ENCODE measurements at places on chromosomes 5 and 9. TPM values are rescaled to one million over a fixed set of nuclear protein-coding genes. Genes with fewer than 3 reads are reported as not detected.

- peak; percentile 87 for DNase-seq
- H3K4me3 ChIP-seq = no peak overlapping the region
- H3K27ac ChIP-seq = no peak overlapping the region
- peaks cover 42% of the 10 kb centered on the region for H3K4me1 ChIP-seq
These were observed 3.6 kb downstream of the SIGMAR1 start for GRCh38 chr9:34633851-34634550.

TLX3 gene
- not detected for total RNA-seq

DNA sequence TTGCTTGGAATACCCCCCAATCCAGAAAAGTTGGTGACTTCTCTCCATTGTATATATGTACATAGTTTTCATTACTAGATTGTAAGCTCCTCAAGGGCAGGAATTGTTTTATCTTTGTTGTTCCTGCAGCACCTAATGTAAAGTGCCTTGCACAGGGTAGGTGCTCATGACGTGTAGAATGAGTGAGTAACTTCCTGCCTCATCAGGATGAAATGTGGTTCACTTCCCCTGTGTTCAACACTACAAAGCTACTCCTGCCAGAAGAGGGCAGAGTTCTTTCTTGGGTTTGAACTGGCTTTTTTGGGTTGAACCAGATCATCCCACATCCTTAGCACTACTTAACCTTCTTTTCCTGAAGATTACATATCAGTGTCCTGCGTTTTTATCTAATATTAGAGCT, 23.9 kb downstream of the GTF3C4 start:
- no peaks in the 10 kb centered on the region for H3K4me1 ChIP-seq
- H3K36me3 ChIP-seq = peaks cover 34% of the 10 kb centered on the region
- H3K4me3 ChIP-seq = no peak overlapping the region
- peak; percentile 18 for DNase-seq
- H3K27ac ChIP-seq = no peak overlapping the region
- peaks cover 3% of the 10 kb centered on the region for H3K27me3 ChIP-seq

WHRN gene
- total RNA-seq = 2.0 TPM

DNA sequence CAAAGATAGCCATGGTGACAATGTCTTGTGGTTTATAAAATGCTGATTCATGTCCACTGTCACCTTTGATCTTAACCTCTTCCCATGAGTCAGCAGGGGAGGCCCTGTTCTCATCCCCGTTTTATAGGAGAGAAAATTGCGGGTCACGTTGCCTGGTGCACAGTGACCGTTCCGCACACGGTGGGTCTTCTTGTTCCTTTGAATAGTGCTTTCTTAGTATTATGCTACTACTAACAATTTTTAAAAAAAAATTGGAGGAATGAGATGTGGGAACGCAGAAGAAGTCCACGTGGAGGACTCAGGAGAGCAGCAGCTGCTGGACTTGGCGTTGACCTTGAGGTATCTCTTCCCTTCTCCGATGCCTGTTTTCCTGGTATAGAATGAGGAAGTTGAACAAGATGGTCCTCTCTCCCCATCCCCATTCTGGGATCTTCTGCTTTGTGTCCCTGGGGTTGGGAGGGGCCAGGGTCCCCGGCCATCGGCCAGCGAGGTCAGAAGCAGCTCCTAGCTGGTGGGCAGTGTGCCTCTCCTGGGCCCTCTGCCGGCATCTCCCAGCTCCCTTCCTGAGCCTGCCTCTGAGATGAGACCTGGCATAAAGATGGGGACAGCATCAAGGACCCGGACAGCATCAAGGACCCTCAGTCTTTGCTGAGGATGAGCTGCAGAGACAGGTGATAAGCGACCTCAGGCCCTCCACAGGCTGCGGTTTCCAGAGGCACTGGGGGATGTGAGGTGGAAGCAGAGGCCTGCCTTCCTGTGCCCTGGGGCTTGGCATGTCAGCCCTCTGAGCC, 143.9 kb downstream of the C9orf50 start:
- no peak overlapping the region for H3K4me3 ChIP-seq
- no peaks in the 10 kb centered on the region for H3K27me3 ChIP-seq
- peaks cover under 1% of the 10 kb centered on the region for H3K4me1 ChIP-seq
- DNase-seq = no peak

GRCh38 chr5:71905834-71906711, 187.0 kb downstream of the CARTPT start:
- no peak overlapping the region for H3K27ac ChIP-seq
- no peak for DNase-seq
- no peak overlapping the region for H3K4me3 ChIP-seq
- H3K27me3 ChIP-seq = peaks cover 8% of the 10 kb centered on the region
- H3K4me1 ChIP-seq = no peaks in the 10 kb centered on the region
- H3K36me3 ChIP-seq = no peaks in the 10 kb centered on the region

DNA sequence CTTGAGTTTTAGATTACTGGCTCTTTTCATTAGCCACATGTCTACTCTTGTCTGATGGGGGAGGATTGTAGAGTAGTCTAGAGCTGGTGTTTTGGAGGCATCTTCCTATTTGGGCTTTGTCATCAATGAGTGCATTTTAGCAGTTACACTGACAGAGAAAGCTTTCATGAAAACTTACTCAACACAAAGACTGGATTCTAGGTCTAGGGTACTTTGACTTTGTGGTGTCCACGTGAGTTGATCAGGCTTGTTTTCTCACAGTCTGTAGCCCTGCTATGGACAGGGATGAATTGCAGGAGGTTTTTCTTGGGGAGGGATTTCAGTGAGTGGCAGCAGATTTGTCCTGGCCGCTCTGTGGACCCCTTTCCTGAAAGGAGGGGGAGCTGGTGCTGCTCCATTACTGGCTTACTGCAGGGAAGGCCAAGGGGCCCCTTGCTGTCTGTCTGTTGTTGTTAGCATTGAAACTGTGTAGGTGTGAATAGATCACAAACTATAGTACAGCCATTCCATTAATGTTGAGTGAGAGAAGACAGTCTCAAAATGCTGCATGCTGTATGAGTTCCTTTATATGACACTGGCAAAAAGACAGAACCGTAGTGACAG, 6.6 kb downstream of the TRIO start:
- no peak for DNase-seq
- peaks cover 2% of the 10 kb centered on the region for H3K4me1 ChIP-seq
- H3K27me3 ChIP-seq = peaks cover 35% of the 10 kb centered on the region
- H3K36me3 ChIP-seq = no peaks in the 10 kb centered on the region
- H3K27ac ChIP-seq = no peak overlapping the region

CDC20B gene
- not detected for total RNA-seq

- peaks cover 15% of the 10 kb centered on the region for H3K36me3 ChIP-seq
- H3K27me3 ChIP-seq = no peaks in the 10 kb centered on the region
- no peak for DNase-seq
These were observed 48.5 kb downstream of the LRRC70 start for GRCh38 chr5:62627121-62627520.

DNA sequence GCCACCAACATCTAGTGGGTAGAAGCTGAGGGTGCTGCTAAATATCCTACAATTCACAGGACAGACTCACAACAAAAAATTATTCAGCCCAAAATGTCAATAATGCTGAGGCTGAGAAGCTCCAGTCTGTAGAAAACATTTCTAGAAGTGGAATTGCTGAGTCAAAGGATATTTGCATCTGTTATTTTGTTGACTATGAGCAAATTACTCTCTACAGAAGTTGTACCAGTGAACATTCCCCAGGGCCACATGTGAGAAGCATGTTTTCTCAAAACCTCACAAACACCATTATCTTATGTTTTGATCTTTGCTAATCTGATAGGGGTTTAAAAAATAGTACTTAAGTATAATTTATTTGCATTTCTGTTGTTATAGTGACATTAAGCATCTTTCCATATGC, 15.4 kb downstream of the ITK start:
- peak overlapping the region; percentile 78 for H3K27ac ChIP-seq
- peaks cover 84% of the 10 kb centered on the region for H3K36me3 ChIP-seq
- peak overlapping the region; percentile 36 for H3K4me3 ChIP-seq
- H3K4me1 ChIP-seq = peaks cover 92% of the 10 kb centered on the region
- H3K27me3 ChIP-seq = no peaks in the 10 kb centered on the region

OR13C9 gene
- total RNA-seq = not detected

- peaks cover 3% of the 10 kb centered on the region for H3K4me1 ChIP-seq
- DNase-seq = no peak
- H3K27ac ChIP-seq = no peak overlapping the region
These were observed 46.7 kb downstream of the NTRK2 start for GRCh38 chr9:84716217-84716616.

All from activated CD4-positive, alpha-beta T cell treated with anti-CD3 and anti-CD28 coated beads for 36 hours (primary cell).